Endothelial cell (in vitro differentiated cells): ENCODE measurements at places on chromosomes 4 and X.

DNA sequence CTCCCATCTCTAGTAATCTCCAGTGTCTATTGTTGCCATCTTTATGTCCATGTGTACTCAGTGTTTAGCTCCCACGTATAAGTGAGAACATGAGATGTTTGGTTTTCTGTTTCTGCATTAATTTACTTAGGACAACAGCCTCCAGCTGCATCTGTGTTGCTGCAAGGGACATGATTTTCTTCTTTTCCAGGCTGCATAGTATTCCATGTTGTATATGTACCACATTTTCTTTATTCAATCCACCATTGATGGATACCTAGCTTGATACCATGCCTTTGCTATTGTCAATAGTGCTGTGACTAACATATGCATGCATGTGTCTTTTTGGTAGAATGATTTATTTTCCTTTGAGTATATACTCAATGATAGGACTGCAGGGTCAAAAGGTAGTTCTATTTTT lies 18.6 kb upstream of the ANKRD17 start:
- DNase-seq, result no peak

DNA sequence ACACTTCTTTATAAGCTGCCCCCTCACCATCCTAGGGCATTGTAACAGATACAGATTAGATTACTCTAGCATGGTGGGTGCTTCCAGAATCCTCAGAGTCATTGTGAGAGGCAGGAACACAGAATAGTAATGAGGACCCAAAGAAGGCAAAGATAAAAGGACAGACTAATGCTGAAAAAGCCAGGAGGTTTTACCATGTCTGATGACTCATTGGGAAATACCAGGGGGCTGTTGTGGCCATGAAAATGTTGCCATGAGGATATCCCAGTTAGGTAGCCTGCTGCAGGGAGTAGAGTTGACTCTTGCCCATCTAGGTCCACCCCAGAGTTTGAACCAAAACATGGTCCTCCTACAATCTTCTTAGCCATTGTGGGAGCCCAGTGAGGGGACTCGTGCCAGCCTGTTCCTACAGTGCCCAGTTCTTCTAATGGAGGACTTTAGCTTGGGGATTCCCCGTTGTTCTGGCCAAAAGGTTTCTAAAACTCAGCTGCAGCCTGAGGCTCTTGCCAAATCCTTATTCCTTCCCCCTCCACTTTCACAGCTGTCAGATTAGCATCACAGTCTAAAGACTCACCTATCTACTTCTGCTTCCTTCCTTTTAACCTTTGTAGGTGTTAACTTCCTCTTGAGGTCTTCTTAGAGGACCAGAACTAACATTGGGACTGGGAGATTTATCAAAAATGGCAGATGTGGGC lies 586.0 kb upstream of the AADAT start:
- DNase-seq, result no peak

- peak; percentile 56 for DNase-seq
Observed at GRCh38 chrX:77899081-77899828, at the start of gene COX7B. TSS of gene COX7B (plus strand) at chrX:77899468. CDS start at chrX:77899554, 86 bp downstream.

GRCh38 chr4:101689220-101689619 lies 101.3 kb upstream of the BANK1 start:
- no peak for DNase-seq

- no peak for DNase-seq
Observed at GRCh38 chr4:101198682-101199339, 148.5 kb downstream of the PPP3CA start.

GRCh38 chrX:84046403-84046984 lies 141.5 kb downstream of the RPS6KA6 start:
- DNase-seq, result peak; percentile 24

GRCh38 chr4:123741906-123742305 lies 345.3 kb downstream of the SPRY1 start:
- DNase-seq, result no peak

DNA sequence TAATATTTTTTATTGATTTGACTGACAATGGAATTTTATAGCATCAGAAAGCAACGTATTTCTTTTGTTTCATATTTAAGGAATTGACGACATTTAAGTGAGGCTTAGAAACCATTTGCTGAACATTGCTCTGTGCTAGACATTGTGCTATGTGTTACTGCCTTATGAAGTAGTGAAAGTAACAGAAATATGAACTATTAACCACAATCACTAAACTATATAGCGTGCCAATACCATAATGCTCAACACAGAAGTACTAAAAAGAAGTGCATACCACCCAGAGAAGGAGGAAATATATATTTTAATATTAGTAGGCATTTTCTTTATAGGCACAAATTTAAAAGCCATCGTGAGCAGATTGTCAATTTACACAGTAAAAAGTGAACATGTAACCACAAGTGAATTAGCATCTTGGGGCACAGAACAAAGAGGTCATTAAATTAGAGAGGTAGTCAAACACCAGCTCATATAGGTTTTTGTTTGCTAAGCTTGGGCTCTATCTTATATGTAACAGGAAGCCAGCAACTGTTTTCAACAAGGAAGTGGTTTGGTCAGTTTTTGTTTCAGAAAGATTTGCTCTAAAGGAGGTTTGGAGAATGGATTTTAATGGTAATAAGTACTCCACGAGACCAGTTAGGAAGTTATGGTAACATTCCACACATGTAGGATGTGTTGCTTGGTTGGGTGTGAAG lies 270.7 kb downstream of the GRXCR1 start:
- DNase-seq, result no peak

DNA sequence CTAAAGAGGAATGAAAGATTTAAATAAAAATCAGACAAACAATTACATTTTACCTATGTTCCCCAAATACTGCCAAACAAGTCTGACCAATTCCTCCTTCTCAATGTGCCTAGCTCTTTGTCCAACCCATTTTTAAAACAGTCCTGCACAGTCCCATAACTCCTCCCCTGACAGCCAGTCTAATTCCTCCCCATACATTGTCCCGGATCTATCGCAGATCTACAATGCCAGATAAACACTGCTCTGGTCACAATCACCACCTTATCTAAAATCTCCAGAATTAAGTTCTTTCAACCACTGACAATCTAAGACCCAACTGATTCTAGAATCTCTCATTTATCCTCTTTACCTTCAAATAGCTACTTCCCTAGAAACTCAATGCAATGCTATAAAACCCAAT lies 176.0 kb downstream of the APBB2 start:
- DNase-seq, result no peak

DNA sequence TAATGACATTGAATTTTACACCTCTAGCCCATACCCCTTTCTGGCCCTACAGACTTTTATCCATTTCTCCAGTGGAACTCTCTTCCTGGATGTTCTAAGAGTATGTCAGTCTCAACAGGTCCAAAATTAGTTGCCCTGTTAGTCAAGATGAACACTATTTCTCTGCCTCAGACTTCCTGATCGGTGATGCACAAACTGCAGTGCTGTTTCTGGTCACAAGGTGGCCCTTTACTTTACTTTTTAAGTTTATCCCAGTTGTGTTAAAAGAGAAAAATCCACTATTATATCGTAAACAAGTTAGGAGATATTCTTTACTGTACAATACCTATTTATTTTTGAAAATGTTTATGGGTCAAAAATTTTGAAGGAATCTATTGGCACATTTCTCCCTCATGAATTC lies 13.1 kb downstream of the TCEAL7 start:
- DNase-seq, result no peak

- no peak for DNase-seq
Observed at GRCh38 chr4:181420950-181421349, 822.3 kb upstream of the TENM3 start.

DNA sequence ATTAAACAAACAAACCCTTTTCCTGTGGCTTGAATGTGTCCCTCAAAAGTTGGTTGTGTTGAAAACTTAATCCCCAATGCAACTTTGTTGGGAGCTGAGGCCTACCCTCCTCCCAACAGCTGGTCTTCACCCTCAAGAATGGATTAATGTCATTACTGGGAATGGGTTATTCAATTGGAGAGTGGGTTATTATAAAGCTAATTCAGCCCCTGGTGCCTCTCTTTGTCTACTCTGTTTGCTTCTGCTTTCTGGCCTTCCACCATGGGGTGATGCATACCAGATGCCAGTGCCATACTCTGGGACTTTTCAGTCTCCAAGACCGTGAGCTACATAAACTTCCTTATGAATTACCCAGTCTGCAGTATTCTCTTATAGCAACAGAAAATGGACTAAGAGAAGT lies 706.5 kb downstream of the CCSER1 start:
- no peak for DNase-seq

DNA sequence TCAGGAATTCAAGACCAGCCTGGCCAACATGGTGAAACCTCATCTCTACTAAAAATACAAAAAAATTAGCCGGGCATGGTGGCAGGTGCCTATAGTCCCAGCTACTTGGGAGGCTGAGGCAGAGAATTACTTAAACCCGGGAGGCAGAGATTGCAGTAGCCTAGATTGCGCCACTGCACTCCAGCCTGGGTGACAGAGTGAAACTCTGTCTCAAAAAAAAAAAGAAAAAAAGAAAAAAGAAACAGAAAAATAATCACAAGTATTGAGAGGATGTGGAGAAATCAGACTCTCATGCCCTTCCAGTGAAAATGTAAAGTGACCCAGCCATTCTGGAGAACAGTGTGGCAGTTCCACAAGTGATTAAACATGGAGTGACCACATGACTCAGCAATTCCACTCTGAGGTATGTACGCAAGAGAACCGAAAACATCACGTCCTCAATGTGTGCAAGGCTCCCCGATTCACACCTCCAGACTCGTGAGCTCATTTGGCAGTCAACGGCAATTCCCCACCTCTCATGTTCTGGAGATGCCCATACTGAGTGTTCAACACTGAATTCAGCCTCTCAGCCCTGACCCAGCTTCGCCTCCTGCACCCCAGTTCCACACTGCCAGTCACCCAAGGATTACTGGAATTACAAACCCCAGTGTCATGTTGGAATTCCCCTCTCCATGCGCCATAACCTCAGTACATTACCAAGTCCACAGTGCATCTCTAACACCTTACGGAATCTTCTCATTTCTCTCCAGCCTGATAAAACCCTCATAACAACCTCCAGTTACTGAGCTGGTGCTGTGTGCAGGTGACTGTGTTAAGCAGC lies 21.1 kb downstream of the ACOX3 start:
- no peak for DNase-seq

DNA sequence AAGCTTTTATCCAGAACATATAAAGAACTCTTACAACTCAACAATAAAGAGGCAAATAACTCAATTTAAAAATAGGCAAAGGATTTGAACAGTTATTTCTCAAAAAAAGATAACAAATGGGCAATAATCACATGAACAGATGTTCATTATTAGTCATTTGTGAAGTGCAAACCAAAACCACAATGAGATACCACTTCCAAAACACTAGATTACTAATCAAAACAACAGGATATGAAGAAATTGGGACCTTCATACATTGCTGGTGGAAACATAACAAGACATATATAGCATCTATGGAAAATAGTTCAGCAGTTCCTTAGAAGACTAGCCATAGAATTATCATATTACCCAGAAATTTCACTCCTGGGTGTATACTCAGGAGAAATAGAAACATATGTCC lies 224.6 kb downstream of the FBXO8 start:
- DNase-seq, result no peak

DNA sequence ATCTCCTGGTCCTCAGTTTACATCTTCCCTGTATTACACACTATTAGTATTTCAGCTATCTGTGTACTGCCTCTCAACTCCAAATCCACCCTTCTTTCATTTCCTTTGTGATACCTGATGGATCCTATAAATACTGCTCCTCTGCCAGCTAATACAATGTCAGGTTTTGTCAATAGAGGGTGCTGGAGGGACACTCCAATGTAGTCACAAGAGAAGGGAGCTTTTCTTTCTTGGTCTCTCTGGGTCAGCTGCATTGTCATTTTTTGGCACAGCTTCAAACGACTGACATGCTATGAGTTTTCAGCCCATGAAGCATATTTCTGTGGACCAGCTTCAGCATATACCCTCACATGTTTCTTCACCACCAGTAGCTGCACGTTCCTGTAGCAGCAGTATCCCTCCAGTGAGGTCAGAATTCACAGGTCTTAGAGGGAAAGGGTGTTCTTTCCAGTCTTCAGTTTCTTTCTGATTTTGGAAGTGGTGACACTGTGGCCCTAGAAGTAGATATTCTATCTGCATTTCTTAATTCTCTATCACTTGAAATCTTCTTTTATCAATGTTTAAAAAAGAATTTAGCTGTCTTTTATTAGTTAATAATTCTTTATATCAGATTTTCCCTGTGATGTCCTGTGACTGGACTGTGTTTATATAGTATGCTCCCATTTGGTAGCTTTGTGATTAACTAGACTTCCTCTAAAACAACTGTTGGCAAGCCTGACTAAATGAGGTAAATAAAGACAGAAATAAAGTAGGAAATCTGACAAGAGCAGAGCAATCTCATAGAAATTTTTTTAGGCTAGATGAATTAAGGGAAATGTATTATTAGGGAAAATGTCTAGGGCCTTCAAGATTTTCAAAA lies 60.6 kb downstream of the GABRA2 start:
- DNase-seq, result peak; percentile 18

DNA sequence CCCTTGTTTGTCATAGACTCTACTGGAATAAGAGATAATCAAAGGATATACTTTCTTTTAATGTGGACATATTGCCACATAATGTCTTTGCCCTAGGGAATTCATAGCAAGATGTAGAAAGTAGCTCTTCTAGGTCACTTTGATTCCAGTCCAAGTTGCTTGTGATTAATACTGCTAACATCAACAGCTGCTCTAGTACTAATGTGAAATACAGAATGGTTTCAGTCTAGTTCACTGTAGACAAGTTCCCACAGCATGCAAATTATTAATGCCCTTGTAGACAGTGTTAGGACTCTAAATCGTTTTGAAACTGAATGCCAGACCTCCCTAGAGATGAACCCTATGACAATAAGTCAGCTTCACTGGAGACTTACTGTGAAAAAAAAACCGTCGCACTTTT lies 494.6 kb upstream of the ATOH1 start:
- no peak for DNase-seq

GRCh38 chr4:105058177-105058812 lies 88.4 kb upstream of the TET2 start:
- no peak for DNase-seq

DNA sequence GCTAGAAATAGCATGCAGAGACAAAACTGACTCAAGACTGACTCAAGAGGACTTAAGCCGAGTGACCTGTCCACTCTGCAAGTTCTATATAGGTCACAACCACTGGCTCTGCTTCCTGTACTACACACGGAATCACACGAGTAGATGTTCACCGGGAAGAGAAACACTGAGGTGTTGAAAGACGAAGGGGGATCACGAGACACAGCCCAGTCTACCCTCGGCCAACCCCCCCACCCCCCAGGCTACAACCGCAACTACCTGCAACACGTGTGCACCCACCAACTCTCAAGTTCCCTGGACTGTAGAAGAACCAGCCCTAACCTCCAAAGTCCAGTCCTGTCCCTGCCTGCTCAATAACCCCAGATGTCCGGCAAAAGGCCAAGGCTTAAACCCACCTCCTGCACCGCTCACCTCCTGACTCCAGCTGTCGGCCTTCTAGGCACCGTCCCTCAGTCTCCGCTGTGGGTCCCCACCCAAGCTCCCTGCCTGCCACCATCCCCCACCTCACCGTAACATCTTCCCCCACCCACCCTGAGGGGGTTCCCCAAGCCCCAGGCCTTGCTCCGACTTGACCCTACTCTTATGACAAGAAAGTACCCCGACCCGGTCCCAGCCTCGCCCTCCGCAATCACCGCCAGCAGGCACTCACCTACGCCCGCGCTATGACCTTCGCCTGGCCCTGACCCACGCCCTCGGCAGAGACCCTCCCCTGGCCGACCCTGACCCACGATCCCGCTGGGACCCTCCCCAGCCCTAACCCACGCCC lies 739 bp downstream of the GAK start:
- DNase-seq, result no peak
